ENCODE measurements at places on chromosomes 5 and 9.

DNA sequence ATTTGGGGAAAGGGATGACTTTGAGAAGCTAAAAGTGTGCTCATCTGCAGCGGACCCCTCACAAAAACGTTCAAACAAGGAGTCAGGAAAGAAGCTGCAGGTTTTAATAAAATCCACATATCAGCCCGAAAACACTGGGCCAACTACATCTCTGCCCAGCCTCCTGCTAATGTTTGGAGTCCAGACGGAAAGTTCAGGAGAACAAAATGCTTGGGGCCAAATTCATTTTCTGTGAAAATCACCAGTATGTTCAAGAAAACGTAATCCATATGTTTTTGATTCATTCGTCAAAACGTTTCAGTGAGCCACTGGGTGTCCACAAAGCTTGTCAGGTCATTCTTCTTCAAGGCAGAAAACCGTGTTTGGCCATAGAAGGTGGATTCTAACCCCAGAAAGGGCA, 87.5 kb upstream of the GAS1 start:
- no peak for DNase-seq

DNA sequence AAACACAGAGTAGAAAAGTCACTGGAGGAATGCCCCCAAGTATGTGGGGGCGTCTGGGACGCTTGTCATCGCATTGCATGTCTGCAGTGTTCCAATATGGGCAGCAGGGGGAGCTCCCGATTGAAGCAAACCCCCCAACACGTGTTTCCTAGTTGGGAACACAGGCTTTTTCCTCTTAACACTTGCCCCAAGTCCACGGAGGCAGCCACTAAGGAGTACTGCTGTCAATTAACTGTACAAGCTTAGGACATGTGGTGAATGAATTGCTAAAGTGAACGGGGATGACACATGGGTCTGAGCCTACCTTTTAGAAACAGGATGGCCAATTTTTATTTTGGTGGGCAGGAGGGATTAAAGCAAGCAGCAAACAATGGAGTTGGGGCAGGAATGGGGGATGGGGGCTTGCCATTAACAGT, 2.2 kb downstream of the GABRB2 start:
- DNase-seq, result no peak

DNA sequence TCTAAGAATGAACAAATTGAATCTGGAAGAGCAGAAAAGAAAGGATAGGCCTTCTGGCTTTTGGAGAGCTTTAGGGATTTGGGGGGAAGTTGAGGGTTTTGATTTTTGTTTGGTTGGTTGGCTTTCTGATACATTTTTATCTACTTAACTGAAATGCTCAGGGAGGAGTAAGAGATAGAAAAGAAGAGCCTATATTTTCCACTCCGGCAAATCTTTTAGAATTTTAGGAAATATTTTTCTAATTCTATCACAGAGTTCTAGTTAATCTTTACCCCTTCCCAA, 25.8 kb upstream of the FST start:
- DNase-seq, result no peak

GRCh38 chr5:91123901-91124300, 259.2 kb downstream of the ARRDC3 start:
- DNase-seq, result no peak

GRCh38 chr5:21574438-21574837, 1278.7 kb downstream of the CDH12 start:
- no peak for DNase-seq

DNA sequence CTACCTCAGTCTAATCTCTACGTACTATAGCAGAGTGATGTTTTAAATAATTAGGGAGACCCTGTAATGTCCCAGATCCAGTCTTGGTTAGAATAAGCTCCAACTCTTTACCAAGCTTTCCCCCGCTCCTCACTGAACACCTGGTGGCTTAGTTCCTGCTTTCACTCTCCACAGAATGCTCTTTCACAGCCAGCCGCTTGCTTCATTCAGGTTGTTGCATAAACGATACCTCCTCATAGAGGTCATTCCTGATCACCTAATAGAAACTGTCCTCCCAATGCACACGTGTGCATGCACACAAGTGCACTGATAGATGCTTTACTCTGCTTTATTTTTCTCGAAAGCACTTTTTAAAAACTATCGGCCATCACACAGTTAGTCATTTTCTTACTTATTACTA, 298.1 kb downstream of the TRPM3 start:
- DNase-seq, result no peak

- no peak for DNase-seq
These were observed 490.9 kb downstream of the NFIB start for GRCh38 chr9:13823026-13823425.

GRCh38 chr5:172223901-172224873, 30.2 kb downstream of the EFCAB9 start:
- no peak for DNase-seq

- no peak for DNase-seq
These were observed 1542.2 kb upstream of the CDH9 start for GRCh38 chr5:28580616-28581015.

DNA sequence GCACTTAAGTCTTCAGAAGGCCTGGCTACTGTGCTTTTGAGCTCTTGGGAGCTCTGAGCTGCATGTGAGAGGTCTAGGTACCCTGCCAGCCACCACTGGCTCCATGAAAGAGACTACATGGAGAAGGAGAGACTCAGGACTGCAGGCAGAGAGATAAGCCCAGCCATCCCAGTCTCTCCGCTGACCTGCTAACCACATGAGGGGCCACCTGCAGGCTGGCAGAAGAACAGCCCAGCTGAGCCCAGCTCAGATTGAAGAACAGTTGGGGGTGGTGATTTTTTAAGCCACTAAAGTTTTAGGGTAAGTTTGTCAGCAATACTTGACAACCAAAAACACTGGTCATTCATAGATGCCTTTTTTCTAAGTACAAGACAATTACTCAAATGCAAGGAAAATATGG, 205.0 kb upstream of the PRDM9 start:
- no peak for DNase-seq

DNA sequence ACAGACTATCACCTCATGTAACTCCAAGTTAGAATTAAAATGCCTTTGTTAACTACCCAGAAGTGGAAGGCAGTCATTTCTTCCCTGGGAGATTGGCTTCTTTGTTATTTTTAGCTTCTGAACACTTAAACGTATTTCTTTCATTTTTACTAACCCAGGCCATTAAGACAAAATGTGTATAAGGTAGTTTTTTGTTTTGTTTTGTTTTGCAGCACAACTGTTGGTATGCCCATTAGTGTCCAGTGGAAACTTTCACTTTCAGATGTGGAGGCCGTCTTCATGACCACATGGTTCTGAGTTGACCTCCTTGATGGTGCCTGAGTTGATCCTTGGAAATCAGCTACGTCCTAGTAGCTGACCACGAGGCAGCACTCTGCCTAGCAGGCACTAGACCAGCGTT, 264.6 kb upstream of the ZNF608 start:
- no peak for DNase-seq

GRCh38 chr9:90061187-90061586, 456.4 kb downstream of the GADD45G start:
- DNase-seq, result no peak

- no peak for DNase-seq
These were observed 48.4 kb downstream of the GALNT10 start for GRCh38 chr5:154238776-154239481.

DNA sequence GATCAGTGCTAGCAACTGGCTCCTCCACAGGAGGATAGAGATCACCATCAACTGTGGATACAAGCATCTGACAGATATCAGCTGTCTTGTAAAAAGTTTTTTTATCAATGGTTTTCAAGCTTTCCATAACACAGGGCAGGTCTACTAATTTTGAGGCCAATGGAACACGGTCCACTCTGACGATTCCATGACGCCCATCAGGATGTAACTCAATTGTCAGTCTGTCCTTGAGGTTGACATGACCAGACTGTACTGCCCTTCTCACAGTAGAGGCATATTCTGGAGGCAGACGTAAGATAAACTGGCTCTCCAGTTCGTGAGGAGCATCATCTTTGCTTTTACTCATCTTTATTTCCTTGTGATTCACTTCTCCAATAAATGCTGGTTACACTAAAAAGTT, 885 bp downstream of the TAF7 start:
- DNase-seq, result no peak

DNA sequence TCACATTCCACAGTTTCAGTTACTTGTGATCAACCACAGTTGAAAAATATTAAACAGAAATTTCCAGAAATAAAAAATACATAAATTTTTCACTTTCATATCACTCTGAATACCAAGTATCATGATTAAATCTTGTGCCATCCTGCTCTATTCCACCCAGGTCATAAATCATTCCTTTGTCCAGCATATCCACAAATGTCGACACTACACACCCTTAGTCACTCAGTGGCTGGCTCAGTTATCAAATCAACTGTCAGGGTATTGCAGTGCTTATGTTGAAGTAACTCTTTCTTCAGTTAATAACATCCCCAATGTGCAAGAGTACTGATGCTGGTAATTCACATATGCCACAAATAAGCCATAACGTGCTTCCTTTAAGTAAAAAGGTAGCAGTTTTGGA, 115.7 kb downstream of the FBXL17 start:
- no peak for DNase-seq

- no peak for DNase-seq
These were observed 195.7 kb downstream of the DCP2 start for GRCh38 chr5:113172231-113172826.

- DNase-seq, result no peak
These were observed 233.0 kb downstream of the SGCD start for GRCh38 chr5:156560002-156560401.

DNA sequence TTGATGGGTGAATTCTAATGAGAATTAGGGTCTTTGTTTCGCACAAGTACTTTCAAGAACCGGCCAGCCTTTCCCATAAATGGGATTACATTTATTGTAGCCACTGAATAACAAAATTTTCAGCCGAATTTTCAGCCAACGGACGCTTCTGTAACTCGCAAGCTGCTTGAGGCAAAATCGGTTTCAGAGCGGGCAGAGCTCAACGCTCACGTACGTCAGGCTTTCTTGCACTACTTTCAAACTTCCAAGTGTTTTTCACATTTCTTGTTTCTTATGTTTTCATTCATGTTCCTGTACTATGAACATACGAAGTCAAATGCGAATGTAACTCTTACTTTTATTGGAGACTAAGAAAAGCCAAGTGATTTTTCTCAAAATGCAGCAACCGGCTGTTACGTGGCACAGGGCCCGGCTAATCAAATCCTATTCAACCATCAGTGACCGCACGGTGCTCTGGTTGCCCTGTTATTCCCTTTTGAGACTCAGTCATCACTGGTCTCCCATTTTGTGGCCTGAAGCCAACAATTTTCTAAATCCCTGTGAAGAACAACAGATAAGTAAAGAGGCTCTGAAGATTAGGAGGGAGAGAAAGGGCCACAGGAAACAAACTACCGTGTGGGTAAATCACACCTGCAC, 68.5 kb downstream of the SLC28A3 start:
- no peak for DNase-seq

DNA sequence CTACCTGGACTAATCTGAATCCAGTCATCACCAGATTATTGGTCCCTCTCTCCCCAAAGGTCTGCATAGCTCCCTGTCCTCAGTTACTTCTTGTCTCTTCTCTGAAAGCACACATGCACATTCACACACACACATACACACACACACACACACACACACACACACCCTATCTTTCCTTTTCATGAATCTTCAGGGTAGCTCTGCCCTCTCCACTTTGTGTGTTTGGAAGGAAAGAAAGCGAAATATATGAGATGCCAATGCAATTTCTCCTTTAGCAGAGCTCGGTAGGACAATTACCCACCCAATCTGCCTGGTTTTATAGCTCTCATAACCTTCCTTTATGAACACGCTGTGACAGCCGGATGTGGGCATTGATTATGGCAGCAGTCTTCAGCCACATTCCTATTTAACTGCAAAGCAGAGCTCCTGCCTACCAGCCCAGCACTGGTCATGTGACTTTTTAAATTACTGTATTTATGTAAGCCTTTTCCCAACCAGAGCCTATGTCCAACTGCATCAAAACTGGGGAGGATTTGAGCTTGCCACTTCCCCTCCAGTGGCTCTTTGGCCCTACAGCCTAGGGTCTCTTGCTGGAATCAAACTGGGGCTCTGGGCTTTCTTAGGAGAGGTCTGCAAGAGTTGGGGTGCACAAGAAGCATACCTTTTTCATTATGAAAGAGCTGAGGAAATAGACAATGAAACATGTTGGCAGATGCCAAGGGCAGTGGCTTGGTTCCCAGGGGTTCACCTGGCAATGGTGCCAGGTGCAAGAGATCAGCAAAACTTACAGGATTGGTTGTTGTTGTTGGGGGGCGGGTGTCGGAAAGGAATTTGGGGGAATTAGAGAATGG, 20.8 kb upstream of the MATR3 start:
- no peak for DNase-seq

DNA sequence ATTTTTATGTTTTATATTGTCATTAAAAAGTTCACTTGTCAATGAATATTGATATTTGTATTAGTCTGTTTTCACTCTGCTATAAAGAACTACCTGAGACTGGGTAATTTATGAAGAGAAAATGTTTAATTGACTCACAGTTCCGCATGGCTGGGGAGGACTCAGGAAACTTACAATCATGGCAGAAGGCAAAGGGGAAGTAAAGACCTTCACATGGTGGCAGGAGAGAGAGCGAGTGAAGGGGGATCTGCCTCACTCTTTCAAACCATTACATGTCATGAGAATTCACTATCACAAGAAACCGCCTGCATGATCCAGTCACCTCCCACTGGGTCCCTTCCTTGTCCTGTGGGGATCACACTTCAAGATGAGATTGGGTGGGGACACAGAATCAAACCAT, 27.4 kb downstream of the SRD5A1 start:
- no peak for DNase-seq

- no peak for DNase-seq
These were observed 31.9 kb upstream of the SSBP2 start for GRCh38 chr5:81782811-81783210.

- no peak for DNase-seq
These were observed 7.9 kb downstream of the PLK2 start for GRCh38 chr5:58451732-58452565.

- no peak for DNase-seq
These were observed 127.4 kb upstream of the ATP10B start for GRCh38 chr5:160979385-160979784.

GRCh38 chr9:108813951-108814601, 41.7 kb downstream of the ACTL7B start:
- DNase-seq, result peak; percentile 48

DNA sequence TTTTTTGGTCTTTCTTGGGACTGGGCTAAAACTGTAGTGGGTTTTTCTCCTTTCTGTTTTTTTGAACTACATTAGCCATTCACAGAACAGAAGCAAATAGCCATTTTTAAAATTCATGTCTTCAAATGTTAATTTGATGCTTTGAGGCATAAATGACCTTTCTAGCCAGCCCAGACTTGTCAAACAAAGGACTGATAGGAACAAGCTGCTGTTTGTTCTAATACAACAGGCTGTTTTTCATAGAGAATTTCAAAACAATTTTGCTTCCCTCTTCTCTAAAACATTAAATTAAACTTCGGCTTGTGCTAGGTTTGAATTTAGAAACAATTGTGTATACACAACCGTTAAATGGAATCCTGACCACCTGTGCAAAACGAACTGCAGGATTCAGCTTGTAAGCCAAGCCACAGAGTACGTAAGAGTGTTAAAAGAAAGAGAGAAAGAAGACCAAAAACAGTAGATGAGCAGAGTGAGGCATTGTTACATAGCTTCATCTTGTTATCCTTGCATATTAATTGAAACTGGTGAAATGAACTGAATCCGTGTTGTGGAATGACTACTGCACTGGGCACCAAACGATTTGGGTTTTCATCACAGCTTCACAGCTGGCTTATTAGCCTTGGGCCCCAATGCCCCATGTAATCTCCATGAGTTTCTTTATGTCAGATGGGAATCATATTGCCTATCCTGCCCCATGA, 100.0 kb downstream of the ZSWIM6 start:
- DNase-seq, result no peak

- no peak for DNase-seq
These were observed 149.0 kb upstream of the WWC1 start for GRCh38 chr5:168142402-168142801.

- DNase-seq, result no peak
These were observed 210.6 kb downstream of the MARCHF11 start for GRCh38 chr5:15968993-15969392.
